ENCODE measurements at places on chromosomes 6 and 20.

- DNase-seq: no peak
These were observed 212.5 kb downstream of the UTRN start for GRCh38 chr6:144497650-144498049.

DNA sequence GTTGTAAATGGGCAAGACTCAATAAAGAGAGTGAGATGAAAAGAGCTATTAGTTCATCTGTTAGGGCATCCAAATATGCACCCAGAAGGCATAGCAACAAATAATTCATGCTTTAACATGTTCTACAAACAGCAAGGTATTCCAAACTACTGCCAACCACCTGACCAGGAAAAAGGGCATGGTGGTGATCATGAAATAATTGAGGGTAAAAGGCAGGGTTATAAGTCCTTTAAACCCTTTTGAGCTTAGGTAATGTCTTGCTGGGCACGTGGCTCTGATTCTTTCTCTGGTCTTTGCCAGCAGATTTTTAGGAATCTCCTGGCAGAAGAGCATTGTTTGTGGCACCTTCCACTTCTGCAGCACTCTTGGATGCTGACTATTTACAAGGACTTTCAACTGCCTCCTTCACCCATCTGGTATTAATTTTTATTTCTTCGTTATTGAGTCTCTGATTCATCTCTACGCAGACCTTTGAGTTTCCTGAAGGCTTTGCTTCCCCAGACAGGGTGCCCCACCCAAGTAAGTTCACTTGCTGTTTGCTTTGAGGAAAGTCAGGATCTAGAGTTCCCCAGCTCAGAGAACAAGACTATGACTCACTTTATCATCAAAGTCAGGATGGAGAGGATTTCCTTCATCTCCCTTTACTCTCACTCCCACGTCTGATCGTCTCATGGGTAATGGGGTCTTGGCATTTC is 83.4 kb upstream of the NEDD9 start:
- peak; percentile 91 for DNase-seq

- DNase-seq: no peak
These were observed 12.1 kb downstream of the SRXN1 start for GRCh38 chr20:640674-641515.

DNA sequence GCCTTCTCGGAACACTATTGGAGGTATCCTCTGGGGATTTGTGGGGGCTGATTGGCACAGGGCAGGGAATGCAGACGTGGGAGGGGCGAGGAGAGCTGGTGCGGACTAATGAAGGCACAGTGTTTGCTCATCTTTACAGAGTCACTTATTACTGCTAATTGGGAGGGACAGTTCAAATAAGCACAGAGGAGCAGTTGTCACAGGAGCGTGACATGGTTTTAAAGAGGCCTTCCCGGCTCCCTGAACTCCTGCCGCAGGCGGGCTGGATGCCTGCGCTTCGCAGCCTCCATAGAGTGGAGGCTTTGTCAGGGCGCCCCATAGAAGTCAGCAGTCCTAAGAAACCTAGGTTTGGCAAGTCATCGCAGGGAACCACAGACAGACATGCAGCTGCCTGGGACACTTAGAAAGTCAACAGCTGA is 149.6 kb downstream of the LINC00237 start:
- DNase-seq: no peak

DNA sequence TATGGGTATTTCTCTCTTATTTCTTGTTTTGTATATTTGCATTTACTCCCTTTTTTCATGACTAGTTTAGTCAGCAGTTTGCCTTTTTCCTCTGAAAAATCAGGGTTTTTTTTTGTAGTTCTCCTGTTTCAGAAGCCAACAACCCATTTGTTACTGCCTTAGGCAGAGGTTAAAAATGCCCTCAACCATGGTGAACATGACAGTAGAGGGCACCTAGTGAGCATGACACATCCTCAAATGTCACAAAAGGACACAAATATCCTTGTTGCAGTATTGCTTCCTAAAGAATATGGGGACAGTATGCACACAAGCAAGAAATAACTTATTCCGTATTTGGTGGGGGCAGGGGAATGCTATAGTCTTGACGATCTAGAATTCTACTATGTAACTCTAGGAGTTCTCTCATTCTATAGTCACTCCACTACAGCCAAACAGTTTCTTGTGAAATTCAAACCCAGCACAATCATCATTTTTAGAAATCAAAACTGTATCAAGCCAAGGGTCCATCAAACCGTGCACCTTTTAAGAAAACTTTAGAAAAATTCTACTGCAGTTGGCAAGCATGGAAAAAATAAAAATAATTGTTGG is 47.0 kb downstream of the GOPC start:
- no peak for DNase-seq

DNA sequence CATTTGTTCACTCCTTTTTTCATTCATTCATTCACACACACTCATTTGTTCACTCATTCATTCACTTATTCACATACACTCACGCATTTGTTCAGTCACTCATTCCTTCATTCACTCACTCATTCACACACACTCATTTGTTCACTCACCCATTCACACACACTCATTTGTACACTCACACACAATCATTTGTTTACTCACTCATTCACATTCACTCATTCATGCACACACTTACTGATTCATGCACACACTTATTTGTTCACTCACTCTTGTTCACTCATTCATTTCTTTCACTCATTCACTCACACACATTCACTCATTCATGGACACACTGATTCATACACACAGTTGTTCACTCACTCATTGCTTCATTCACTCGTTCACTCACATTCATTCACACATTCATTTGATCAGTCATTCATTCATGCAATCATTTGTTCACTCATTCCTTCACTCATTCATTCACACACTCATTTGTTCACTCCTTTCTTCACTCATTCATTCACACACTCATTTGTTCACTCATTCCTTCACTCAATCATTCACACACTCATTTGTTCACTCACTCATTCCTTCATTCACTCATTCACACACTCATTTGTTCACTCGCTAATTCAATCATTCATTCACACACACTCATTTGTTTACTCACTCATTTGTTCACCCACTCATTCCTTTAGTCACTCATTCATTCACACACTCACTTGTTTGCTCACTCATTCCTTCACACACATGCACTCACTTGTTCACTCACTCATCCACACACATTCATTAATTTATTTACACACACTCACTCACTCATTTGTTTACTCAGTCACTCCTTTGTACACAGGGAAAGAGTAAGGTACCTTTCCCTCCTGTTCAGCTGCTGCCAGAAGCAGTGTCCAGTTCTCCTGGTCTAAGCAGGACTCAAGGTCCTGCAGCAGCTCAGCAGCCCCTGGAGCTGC is 50.7 kb upstream of the BHLHE23 start:
- no peak for DNase-seq

GRCh38 chr6:39361657-39362486 is 39.4 kb upstream of the KCNK16 start:
- peak; percentile 23 for DNase-seq

All from GM04504 (cell line).